ENCODE measurements at places on chromosomes 7 and 10.

GRCh38 chr10:106043863-106044262, 1120.6 kb downstream of the SORCS1 start:
- DNase-seq = no peak

- DNase-seq = no peak
These were observed 559.5 kb upstream of the C7orf33 start for GRCh38 chr7:148031019-148031418.

GRCh38 chr7:134649226-134649775, 2.6 kb downstream of the BPGM start:
- DNase-seq = no peak

DNA sequence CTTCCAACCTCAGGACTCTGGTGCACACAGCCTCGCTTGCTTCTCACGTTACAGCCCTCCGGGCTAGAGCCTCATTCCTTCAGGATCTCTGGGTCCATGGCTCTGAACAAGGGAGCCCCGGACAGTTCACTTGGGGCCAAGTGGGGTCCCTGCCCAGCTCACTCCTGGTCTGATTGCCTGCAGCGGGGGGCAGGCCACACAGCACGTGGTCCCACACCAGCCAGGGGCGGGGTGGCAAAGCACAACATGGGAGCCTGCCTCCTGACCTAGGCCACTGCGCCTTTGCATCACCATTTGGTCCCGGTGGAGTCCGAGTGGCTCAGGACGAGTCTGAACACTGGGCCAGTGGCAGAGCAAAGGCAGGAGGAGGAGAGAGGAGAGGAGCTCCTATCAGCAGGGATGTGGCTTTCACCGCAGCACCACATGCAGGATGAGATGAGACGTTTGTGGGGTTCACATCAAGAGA, 13.4 kb upstream of the CRYGN start:
- DNase-seq = no peak

GRCh38 chr10:63388421-63389031, 77.3 kb downstream of the JMJD1C start:
- no peak for DNase-seq

- no peak for DNase-seq
These were observed 119.2 kb downstream of the NEURL1 start for GRCh38 chr10:103612462-103613365.

- DNase-seq = no peak
These were observed 144.2 kb downstream of the BMS1 start for GRCh38 chr10:42926843-42927242.

Measured in pancreas (tissue), 10 donors.